Omental fat pad (tissue), 4 donors: ENCODE measurements at places on chromosomes 16 and 17. TPM values are rescaled to one million over a fixed set of nuclear protein-coding genes. Genes with fewer than 3 reads are reported as not detected.

DNA sequence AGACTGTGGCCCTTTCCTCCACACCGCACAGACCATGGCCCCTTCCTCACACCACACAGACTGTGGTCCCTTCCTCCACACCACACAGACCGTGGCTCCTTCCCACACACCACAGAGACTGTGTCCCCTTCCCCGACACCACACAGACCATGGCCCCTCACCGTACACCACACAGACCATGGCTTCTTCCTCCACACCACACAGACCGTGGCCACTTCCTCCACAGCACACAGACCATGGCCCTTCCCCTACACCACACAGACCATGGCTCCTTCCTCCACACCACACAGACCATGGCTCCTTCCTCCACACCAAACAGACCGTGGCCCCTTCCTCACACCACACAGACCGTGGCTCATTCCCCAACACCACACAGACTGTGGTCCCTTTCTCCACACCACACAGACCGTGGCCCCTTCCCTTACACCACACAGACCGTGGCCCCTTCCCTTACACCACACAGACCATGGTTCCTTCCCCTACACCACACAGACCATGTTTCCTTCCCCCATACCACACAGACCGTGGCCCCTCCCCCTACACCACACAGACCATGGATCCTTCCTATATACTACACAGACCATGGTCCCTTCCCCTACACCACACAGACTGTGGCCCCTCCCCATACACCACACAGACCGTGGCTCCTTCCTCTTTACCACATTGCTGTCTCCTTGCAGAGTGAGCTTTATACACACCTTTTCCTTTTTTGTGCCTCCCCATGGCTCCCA lies 297.5 kb upstream of the FOXF1 start:
- no peak for DNase-seq

NXPH3 gene
- total RNA-seq = 5.2 TPM

DNA sequence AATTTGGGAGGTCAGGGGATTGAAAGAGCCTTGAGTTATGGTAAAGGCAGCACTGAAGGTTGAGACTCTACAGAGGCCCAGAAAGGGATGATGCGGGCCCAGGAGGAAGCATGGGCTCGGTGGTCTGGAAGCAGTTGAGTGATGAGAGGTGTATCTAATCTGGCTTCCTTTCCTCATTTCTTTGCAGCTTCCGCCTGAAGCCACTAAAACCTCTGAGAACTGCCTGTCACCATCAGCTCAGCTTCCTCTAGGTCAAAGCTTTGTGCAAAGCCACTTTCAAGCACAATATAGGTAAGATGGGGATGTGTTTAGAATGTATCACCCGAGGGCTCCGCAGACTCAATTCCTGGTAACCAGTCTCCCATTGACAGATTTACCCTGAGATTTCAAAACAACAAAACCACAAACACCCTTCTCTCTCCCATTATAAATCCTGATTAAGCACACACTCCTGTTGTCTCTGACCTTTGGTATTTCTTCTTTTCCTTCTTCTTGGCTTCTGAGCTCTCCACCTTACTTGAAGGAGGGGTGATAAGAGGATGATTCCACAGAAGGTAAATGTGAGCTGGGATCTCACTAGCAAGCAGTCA lies 21.2 kb downstream of the USP43 start:
- DNase-seq = no peak

DNA sequence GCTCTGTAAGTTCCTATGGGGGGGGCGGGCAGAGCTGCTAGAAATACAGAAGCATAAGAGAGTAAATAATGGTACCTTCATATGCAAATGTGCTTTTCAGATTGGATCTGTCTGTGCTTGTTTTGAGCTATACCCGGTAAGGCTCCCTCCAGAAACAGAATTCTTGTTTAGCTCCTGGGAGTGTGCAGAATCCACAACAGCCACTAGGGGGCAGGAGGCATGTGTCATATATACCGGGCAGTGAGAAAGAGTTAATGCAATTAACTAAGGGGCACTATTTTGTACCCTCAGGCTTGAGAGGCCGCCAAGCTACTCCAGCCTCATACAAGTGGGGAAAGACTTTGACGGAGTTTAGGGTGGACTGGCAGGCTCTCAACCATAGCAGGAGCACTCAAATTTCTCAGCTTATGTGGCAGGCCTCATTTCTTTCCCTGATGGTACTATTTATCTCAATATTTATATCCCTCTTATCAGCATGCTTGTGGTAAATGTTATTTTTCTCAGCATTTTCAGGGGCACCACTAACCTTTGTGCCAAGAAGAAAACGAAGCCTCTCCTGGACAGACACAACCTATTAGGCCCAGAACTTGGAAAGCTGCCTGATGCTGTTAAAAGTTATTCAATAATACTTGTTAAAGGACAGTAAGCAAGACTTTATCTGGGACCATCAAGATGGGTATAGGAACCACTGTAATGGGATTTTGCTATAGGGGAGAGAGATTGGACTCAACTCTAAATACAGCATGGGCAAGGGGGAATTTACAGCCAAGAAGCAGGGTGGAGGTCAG lies 10.7 kb upstream of the CENPV start:
- peak; percentile 84 for DNase-seq

- DNase-seq = no peak
Measured at GRCh38 chr16:89522287-89522686, 14.1 kb downstream of the SPG7 start.

- DNase-seq = no peak
Measured at GRCh38 chr17:62723842-62724241, 84.3 kb downstream of the MARCHF10 start.
